GOT3 (cell line): ENCODE measurements at places on chromosomes 16 and 17.

DNA sequence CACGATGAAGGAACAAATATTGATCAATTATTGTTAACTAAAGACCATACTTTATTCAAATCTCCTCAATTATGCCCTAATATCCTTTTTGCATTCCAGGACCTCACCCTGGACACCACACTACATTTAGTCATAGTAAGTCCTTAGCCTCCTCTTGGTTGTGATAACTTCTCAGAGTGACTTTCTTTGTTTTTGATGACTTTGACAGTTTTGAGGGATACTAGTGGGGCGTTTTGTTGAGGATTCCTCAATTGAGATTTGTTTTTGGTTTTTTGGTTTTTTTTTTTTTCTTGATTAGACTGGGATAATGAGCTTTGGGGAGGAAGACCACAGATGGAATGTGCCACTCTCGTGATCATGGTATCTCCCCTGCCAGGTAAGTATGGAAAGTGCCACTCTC is 105.5 kb downstream of the SOX9 start:
- no peak for DNase-seq

DNA sequence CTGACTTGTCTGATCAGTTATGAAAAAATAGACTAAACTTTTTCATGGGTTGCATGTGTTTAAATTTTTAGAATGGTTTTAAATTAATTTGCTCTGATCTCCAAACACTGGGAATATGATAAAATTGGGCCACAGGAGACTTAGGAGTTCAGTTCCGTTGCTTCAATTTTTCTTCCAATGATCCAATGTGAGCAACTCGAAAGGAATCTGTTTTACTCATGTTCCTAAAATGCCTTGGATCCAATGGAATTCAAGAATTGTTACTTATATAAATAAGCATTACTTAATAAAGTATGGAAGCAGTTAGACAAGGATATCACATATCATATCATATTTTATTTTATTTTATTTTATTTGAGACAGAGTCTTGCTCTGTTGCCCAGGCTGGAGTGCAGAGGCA is 56.0 kb upstream of the NACA2 start:
- no peak for DNase-seq

- no peak for DNase-seq
These were observed 22.5 kb downstream of the MYH10 start for GRCh38 chr17:8608001-8608400.

- DNase-seq = no peak
These were observed 57.5 kb upstream of the DOC2B start for GRCh38 chr17:238964-239259.
